Stimulated activated CD4-positive, alpha-beta T cell treated with anti-CD3 and anti-CD28 coated beads, Interleukin-4, amount 100 ng/mL, for 24 hours (primary cell): ENCODE measurements at places on chromosomes 1 and 21.

- DNase-seq = no peak
These were observed 37.9 kb upstream of the DUSP10 start for GRCh38 chr1:221779771-221780170.

DNA sequence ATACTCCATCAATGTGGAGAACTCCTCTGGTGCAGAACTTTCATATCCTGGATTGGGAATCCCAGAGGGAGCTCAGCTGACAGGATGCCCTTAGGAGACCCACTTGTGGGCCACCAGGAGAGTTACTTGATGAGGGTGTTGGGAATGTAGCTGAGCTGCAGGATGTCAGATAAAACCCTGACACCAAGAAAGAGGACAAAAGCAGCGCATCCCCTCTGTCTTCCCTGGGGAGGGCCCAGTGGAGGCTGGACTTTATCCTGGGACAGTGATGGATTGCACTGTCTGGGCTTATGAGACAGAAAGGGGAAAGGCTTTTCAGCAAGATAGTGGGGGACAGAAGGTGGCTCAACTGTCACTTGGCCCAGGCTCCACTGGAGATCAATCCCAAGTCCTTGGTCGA is 88.1 kb upstream of the BCAR3 start:
- DNase-seq = no peak

GRCh38 chr21:34882719-34883131 is 166.4 kb downstream of the RUNX1 start:
- DNase-seq = no peak

DNA sequence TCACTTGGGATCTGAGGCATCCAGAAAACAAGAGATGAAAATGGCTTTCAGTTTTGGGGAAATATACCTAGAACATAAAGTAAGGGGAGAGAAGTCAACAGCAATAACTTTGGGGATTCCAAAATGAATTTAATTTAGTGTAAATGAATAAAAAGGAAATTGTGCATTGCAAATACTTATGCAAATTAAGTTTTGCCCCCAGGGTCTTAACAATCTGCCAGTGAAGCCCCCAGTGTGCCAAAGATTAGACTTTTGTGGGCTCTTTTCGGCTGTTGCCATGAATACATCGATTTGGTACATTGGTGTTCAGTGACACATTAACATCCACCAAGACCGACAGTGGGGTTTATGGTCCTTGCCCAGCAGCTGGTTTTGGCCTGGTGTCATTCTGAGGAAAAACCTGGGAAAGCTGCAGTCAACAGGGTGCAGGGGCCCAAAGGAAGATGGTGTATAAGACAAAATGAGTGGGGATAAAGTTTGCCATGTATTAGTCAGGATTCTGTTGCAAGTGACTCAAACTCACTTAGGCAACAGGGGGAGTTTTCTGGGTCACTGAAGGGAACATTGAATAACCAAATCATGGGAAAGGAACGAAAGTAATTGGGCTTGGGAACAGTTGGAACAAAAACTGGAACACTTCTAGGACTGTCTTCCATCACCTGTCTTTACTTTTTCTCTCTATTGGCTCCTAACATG is 30.2 kb upstream of the IGSF3 start:
- DNase-seq = no peak

DNA sequence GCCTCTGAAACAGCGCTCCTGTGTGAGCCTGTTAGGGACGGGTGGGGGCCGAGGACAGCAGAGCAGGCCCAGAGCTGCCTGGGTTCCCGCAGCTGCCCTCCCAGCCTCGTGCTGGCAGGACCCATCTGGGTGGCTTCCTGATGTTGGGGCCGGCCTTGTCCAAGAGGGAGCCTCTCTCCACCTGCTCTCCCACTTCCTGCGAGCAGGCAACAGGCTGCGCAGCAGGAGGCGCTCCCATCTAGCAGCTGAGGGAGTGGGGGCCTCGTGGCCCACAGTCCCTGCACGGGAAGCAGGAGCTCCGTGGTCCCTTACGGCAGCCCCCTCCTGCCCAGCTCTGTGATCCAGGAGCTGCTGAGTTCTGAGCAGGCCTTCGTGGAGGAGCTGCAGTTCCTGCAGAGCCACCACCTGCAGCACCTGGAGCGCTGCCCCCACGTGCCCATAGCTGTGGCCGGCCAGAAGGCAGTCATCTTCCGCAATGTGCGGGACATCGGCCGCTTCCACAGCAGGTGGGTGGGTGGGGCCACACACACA is 68.0 kb downstream of the TRIM11 start:
- no peak for DNase-seq

- no peak for DNase-seq
These were observed 5.3 kb upstream of the SLC37A1 start for GRCh38 chr21:42508371-42508770.

- DNase-seq = no peak
These were observed 4.3 kb upstream of the MIIP start for GRCh38 chr1:12015001-12015491.

- DNase-seq = no peak
These were observed 54.6 kb downstream of the ADSS2 start for GRCh38 chr1:244397131-244397530.

DNA sequence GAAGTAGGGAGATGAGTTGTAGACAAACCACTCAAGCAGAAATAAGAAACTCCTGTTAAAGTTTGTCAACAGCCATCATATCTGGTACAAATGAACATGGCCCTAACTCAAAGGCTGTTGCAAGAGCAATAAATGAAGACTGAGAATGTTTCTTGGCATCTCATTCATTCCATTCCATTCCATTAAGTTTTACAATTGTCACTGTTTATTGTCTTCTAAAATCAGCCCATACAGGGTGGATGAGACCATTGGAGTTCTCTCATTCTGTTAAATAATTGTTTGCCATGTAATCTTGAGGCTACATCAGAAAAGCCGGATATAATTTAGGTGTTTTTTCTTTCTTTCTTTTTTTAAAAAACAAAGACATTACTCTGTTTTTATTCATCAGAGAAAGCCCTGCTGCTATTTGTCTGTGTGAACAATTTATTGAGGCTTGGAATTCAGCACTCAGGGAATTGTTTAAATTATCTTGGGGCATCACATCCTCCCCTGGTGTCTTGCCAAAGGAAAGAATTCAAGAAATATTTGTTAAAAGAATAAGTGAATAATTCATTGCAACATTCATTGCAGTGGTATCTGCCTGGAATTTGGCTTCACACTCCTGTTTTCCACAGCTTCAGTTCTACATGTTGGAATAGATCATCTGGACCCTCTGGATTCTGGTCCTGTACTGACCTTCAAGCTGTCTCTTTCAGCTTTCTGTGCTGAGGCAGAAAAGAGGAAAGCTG is 604.5 kb downstream of the PLPP3 start:
- DNase-seq = no peak
